GM18507 (cell line): ENCODE measurements at places on chromosomes 11 and 22.
A peak's percentile ranks its signal among the peaks of the same experiment; 100 is the strongest.

DNA sequence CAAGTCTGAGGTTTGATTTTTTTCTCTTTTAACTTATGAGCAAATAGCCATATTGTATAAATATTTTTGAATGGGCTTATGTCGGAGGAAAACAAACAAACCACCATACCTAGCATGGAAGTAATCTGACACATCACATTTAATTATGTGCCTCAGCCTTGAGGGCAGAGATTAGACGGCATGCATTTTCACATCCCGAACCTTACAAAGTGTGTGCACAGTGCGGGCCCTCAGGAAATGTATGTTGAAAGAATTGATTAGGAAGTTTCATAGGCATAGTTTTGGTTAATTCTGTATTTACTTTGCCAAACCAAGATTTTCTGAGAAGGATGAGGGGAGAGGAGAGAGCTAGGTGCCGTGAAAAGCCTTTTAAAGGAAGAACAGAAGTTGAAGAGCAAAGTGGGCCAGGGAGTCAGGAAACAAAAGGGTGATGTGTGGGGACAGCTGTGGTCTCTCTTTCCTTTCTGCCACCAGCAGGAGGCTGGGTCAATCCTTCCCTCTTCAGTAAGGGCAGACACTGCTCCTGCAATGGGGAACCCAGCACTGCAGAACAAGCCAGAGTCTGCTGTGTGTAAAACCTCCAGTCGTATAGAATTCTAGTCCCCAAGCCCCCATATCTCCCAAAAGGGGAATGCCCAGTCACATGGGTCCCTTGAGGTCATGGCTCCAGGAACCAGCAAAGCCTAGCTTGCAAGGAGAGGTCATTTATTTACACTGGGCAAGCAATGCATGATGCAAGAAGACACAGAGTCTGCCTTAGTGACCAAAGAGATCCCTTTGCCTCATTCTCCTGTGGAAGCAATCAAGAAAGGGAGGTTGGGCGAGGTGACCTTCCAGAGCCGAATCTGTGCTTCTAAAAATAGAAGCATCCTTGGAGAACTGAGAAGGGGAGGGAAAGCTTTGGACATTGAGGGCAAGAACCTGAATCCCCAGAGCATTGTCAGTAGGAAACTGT lies 71.1 kb upstream of the OLFML1 start:
- no peak for DNase-seq

DNA sequence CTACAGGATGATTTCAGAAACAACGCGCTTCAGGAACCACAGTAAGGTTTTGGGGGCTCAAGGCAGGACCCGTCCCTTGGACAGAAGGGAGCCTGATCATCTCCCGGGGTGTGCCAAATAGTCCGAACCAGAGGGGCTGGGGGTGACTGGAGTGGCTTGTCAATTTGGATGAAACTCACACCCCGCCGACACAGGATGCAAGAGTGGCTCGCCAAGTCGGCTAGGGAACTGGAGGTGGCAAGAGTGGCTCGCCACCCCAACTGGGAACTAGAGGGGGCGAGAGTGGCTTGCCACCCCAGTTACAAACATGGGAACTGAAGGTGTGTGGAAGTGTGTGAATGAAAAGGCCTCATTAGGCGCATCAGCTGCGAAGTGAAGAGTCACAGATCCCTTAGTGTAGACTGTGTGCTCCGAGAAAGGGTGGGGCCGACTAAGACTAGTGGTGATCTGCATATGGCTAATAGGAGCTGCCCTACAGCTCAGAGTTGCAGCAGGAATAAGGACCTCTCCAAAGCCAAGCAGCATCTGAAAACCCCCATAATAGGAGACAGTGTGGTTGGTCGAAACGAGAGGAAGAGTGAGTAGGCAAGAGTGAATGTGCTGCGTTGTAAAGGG lies 26.6 kb upstream of the CPT1A start:
- DNase-seq = no peak

- no peak for DNase-seq
These were observed 16.3 kb upstream of the C11orf87 start for GRCh38 chr11:109405671-109406070.

DNA sequence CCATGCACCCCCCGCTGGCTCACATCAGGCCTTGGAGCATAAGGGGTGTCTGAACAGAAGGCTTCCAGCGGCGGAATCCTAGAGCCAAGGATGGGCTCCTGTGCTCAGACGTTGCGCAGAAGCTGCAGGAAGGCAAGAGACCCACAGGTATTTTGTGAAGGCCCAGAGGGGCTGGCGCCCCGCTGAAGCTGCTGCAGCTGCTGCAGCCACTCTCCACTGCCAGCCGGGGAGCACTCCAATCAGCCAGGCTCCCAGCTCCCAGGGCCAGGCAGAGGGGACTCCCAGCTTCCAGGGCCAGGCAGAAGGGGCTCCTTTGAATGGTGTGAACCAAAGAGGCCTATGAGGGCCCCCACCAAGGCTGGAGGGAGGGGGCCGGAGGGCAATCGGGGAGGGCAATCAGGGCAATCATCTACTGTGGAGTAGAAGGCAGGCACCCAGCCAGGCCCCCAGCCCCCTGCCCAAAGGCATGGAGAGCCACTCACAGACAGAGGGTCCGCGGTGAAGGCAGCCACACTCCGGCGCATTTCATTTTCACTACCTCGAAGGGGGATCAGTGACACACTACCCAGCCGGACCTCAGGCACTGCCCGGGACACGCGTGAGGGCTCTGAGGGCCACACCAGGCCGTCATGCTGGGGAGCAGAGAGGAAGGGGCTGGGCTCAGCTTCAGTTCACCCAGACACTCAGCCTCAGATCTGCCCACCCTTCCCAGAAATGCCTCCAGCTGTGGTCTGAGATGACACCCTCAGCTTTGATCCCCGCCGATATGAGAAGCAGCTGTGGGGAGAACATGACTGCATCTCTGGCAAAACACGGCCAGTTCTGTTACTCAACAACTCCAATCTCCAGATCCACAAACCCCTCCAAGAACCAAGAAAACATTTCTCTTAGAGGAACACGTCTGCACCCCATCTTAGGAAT lies 11.6 kb upstream of the PDE2A start:
- no peak for DNase-seq

- no peak for DNase-seq
These were observed 2.0 kb upstream of the TESMIN start for GRCh38 chr11:68753300-68753699.

GRCh38 chr11:58395581-58395980 lies 11.1 kb downstream of the OR5B3 start:
- DNase-seq = no peak

- no peak for DNase-seq
These were observed at the start of gene UPB1 for GRCh38 chr22:24494528-24495364. TSS of gene UPB1 (plus strand) at chr22:24495332. CDS start at chr22:24495404, 72 bp downstream.

- no peak for DNase-seq
These were observed 69.1 kb downstream of the LDLRAD3 start for GRCh38 chr11:36012979-36013378.

DNA sequence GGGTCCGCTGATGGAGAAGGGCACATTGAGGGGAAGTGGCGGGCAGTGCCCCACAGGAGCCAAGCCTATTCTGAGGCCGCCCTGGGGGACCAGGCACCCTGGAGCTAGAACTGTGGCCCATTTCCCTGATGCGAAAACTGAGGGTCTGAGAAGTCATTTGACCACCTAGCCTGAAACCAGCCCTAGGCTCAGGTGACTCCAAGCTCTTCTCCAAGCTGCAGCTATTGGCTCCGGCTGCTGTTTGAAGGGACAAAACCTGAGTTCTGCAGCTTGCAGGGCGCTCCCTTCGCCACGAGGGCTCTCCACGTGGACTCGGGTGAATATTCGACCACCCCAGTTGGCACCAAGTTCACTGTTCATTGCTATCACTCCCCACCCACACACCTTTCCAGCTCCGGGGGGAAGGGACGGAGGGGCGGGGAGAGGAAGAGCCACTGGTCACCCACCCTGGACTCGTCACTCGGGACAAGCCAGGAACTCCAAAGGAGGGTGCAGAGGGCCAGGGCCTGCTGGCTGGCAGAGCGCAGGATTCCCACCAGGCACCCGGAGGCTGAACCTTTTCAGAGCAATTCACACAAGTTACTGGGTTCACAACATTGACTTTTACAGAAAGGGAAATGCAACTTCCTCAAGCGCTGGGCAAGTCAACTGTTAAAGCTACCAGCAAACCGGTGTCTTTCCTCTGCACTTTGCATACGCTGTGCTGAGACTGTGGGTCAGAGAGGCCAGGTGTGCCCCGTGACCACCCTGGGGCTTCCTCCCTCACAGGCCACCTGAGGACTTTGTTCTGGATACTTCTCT lies 1.1 kb upstream of the RAC2 start:
- no peak for DNase-seq

DNA sequence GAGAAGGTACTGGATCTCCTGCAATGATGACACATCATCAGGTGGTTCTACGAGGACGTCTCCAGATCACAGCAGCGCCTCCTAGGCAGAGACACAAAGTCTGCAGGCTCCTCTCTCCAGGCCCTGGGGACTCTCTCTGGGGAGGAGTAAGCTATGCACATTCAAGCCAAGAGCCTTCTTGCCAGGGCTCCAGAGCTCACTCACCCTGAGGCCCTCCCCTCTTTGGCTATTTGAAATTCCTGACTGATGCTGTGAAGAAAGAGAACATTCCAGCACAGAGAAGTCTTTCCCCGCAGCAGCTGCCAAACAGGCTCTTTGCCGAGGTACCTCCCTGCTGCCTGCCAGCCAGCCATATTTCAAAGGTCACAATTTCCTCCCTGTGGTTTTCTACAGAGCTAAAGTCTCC lies 204.9 kb downstream of the CSNK2A3 start:
- DNase-seq = no peak

DNA sequence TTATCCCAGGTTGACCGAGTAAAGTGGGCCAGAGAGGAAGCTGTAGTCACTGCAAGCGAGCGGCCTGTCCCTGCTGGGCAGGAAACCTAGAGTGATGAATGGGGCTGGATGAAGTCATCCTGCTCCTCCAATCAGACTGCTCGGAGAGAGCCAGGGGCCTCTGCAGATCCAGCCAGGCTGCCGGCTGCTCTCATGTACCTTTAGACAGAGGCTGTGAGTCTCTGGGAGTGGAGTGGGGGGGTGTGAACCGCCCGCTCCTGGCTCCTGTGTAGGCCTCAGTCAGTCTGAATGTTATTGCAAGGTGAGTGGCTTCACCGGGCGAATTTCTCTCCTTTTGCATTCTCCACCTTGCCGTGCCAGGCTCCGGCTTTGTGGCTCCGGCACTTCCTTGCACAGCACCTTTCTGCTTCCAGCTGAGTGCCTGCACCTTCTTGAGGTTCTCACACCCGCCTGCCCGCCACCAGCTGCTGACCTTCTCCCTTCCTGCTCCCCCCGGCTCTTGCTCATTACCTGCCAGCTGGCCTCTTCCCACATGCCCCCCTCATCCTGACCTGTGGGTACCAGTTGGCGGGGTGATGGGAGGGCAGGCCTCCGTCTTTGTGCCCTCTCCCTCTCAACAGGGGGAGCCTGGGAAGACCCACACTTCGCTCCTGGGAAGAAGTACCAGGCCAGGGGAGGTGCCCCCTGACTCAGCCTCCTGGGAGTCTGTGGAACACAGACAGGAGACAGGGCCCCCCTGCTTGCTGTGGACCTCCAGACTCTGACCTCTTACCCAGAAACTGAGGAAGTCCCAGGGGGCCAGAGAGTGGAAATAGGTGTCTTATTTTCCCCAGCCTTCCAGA lies 79.9 kb downstream of the GRAMD1B start:
- no peak for DNase-seq

- no peak for DNase-seq
These were observed 23.3 kb upstream of the FAM181B start for GRCh38 chr11:82756765-82757639.

GRCh38 chr11:111765984-111766833 lies at the start of gene PPP2R1B:
TSS of gene PPP2R1B (minus strand) at chr11:111766389. CDS start at chr11:111766361, 28 bp downstream.
- peak; percentile 89 for DNase-seq

- no peak for DNase-seq
These were observed 57.6 kb downstream of the SYN3 start for GRCh38 chr22:33000342-33001280.

GRCh38 chr11:121281698-121282097 lies 10.9 kb upstream of the SC5D start:
- DNase-seq = no peak

DNA sequence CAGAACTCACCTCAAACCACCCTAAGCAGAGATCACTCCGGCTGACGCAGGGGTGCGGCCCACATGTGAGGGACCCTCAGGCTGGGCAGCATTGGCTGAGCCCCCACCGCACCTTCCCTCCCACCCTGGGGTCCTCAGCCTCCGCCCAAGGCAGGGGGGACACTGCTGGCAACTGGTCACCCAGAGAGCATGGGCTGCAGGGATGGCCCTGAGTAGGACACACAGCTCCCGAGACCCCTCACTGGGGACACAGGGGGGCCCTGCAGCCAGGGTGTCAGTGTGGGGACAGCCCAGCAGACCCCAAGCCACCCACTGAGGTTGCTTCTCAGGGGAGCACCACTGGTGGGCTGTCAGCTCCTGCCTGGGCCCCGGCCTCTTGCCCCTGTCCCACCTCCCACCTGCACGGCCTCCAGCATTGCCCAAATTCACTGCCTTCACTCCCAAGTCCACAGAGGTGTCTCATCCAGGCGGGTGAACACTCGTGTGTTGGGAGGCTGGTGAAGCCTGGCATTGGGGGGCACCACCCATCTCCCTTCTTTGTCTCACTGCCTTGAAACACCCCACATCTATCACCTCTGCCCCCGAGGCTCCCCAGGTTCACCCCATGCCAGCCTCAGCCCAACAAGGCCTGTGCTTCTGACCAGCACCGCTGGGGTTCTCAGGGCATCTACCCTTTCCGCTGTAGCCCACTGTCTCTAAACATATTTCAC lies 4.7 kb downstream of the C11orf21 start:
- no peak for DNase-seq

GRCh38 chr11:114102993-114103896 lies 43.7 kb downstream of the ZBTB16 start:
- no peak for DNase-seq

DNA sequence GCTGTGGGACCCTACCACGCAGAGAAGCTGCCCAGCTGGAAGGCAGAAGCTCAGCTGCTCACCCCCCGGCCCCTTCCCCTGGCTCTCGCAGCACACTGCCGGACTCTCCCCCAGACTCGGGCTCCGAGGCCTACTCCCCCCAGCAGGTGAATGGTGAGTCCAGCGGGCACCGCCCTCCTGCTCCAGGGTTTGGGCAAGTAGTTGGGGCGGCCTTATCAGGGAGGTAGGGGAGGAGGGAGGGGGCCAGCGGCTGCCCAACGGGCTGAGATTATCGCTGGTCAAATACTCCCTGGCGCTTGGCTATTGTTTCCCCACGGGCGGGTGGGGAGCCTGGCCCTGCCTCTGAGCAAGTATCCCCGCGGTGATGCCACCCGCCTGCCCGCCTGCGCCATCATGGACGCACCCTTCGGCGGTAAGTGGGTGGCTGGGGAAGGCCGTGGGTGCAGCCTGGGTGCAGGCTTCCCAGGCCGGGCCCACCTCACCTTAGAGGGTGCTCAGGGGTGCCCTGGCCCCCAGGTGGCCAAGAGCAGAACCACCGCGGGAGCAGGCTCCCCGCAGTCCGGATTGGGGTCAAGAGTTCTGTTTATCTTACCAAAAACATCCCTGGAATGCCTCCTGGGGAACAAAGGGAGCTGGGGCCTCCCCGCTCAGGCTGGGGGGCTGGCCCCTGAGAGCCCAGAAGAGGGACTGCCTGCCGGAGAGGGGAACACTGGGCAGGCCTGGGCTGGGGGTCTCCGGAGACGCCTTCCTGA lies 16.9 kb downstream of the MYRF start:
- no peak for DNase-seq
